Body of pancreas (tissue), 4 donors: ENCODE measurements at places on chromosomes 12 and 14.

DNA sequence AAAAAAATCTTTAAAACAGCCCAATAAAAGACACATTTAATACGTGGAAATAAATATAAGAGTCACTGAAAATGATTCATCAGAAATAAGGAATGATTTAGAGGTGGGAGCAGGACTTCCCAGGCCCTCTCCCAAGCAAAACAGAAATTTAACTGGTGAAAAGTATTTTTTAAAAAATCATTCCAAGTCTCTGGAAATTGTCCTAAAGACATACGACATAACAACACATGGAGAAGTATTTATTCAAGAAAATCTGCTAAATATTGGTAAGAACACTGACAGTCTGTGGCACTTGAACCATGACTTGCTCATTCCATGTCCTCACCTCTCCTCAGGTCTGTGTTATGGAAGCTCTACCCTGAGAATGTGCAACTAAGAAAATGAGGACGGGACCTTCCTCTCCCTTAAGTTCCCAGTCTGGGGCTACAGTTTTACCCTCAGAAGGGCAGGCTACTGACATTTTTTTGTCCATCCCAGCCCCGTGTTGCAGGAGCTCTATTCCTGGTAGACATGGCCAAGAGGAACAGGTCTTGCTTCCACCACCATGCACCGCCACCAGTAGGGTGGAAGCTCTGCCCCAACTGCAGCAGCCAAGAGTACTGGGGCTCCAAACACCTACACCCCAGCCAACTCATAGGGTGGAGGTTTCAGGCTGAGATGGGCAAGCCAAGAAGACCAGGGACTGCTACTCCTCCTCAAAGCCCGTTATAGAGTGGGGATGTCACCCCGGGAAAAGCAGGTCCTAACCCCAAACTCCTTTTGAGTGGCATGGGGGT is 193.0 kb downstream of the CRADD start:
- DNase-seq, result no peak

DNA sequence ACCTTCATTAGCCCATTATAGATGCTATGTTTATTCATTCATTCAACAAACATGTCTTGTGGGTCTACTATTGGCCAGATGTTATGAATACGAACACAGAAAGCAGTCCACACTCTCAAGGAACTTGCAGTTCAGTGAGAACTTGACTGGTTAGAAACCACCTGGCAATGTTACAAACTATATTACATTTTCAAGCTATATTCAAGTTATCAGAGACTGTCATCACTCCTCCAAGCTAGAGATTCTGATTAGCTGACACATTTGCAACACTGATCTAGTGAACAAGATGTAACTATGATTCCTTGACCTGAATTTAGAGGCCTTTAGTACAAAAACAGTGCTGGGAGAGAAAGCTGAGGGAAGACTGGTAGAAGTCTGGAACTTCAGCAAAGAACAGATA is 170.7 kb upstream of the EEA1 start:
- no peak for DNase-seq

GRCh38 chr12:100668945-100669536 is 95.6 kb downstream of the GAS2L3 start:
- peak; percentile 78 for DNase-seq

- DNase-seq, result no peak
Observed at GRCh38 chr14:66140213-66140918, 345.8 kb upstream of the CCDC196 start.

- no peak for DNase-seq
Observed at GRCh38 chr12:89873745-89874144, 165.1 kb upstream of the ATP2B1 start.

- no peak for DNase-seq
Observed at GRCh38 chr14:23076785-23077408, 18.0 kb downstream of the ACIN1 start.

DNA sequence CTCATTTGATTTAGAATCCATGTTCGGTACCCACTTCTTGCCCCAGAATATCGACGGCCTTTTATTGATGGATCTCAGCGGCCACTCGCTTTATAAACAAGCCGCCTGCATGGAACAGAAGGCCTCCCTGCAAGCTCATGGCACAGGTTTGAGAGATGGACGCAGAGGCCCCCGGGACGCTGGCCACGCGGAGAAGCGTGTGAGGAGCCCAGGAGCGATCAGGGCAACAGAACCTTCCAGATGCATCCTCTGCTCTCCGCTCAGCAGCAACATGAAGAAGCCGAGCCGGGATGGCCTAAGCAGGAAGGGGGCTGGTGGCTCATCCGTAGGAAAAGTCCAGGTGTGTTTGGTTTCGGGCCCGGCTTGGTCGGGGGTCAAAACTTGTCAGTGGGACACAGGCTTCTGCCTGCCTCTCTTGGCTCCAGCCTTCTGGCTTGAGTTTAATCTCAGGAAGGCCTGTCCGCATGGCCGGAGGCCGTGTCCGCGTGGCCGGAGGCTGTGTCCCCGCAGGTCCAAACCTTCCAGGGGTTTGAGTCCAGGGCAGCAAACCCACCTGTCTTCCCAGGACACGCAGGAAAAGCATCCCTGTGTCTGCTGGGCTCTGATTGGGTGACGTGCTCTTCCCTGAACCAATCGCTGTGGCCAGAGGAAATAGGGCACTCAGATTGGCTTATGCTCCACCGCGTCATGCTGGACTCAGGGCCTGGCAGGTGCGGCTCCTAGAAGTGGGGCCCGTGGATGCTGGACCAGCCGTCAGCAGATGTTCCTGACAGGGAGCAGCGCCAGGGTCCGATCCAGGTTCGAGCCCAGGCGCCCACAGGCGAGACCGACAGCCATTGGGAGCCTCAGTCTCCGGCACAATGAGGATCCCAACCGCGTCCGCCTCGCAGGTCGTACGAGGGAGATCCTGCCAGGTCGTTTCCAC is 65.0 kb downstream of the GALNT9 start:
- no peak for DNase-seq
